Left forelimb (tissue), 1 donor: ENCODE measurements at places on chromosomes 7 and 10.

- DNase-seq, result no peak
These were observed 36.9 kb upstream of the KMT2E start for GRCh38 chr7:104976966-104977636.

DNA sequence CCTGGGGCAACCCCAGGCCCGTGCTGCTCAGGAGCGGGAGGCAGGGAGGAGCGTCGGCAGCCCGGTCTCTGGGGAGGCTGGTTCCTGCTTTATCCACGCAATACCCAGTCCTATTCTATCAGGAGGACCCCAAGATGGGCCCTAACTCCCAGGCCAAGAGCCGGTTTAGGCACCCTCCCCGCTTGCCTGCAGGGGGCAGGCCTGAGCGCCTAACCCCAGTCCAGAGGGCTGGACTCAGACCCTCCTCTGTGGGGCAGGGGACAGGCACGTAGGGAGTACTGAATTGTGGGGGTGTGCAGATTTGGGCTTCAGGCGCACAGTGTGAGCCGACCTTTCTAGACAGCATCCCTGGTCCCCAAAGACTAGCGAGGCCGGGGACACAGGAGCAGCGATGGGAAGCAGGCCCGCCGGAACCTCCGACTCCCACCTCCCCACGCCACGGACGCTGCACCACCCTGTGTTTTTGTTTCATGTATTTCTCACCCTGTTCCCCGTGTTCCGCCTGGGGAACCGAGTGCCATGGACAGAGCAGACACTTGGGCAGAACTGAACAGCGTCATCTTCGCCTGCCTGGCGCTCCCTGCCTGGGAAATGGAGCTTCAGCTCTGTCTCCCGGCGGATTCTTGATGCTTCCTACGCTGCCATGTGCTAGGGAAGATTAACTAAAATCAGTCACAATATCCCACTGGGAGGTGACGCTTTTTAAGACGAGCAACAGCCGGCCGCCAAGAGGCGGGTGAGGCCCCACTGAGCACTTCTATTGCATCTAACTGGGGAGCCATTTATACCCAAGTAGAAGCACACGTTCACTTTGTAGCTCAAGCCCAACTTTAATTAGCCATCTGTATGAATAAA is 5.3 kb downstream of the NUDT1 start:
- no peak for DNase-seq

GRCh38 chr7:64888561-64888900 is 14.5 kb upstream of the ZNF273 start:
- no peak for DNase-seq

- DNase-seq, result no peak
These were observed 1027.7 kb downstream of the LRMDA start for GRCh38 chr10:76459016-76459730.

GRCh38 chr7:53035499-53036412 is at the start of gene POM121L12:
Gene POM121L12 (plus strand): TSS chr7:53035633. CDS start chr7:53035672, 39 bp downstream.
- no peak for DNase-seq

- DNase-seq, result no peak
These were observed 436.3 kb upstream of the NPVF start for GRCh38 chr7:25664593-25664992.

DNA sequence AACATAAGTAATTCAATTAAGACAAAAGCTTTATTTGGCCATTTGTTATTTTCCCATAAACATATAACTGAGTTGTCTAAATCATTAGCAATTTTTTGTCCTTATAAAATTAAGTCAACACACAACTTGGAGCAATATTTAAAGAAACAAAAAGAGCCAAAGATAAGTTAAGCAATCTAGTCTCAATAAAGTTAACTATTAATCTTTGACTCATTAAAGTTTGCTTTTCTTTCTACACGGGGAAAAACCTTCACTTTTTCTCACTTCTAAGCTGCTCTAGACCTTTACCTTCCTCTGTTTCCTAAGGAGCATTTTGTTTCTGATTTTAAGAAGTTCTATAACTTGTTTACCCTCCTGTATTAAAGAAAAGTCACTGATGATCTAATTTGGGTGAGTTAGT is 867.1 kb upstream of the PHF14 start:
- DNase-seq, result no peak

- DNase-seq, result no peak
These were observed 176.0 kb downstream of the NOC3L start for GRCh38 chr10:94186722-94187121.

DNA sequence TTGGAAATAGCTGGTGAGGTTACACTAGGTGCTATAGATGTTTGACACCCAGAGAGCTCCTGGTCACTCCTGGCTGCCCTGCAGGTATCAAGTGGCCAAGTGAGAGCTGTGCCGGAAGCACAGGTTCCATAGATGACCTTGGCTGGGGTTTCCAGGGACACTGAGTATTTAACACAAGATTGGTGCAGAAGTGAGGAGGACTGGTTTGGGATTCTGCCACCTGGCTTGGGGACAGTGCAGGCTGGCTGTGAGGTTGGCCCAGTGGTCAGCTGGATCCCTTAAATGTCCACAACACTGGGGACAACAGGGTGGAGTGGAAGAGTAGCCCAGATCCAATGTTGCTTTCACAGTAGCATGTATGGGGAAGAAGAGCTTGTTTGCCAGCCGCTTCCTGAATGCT is 5.3 kb upstream of the ACHE start:
- DNase-seq, result no peak

DNA sequence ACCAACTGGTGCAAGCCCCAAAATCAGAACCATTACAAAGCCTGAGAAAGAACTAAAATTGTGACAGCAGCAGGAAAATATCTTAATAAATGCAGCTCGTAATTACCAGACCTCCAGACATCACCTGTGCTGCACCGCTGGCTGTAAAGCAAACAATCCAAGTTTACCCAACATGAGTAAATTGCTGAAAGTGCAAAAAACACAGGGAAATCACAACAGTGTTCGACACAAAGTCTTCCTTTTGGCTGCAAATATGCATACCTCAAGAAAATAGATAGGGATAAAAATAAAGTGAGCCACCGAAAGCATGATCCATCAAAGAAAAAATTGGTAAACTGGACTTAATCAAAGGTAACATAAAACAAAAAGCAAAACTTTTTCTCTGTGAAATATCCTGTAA is 101.7 kb downstream of the SLC16A9 start:
- DNase-seq, result no peak

DNA sequence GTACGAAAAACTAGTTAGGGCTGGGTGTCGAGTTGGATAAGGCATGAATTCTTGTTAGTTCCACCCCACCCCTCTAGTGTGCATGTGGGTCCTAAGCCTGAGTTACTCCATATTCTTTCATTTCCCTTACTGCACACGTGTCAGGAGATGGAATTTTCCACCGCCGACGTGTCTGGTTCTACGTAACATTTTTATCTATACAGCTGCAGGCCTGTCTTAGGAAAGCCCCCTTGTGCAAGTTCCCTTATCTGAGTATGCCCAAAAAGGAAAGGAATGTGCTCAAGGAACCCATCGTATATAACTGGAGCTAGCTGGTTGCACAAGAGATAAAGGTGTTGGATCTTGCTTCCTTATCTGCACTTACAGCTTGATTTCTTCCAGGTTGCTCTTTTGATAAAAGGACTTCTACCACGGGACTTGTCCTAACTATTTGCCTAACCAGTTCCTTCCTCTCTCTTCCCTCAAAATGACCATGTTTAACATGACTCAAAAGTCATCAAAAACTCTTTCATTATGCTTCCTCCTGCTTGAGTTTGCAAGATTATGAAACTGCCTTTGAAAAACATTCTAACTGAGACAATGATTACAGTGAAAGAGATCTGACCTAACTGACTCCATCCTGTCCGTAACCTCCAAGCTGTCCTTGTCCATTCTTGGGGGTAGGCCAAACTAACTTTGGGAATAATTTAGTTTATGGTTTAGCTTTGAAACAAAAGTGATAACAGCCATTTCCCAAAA is 181.4 kb downstream of the AKR1D1 start:
- DNase-seq, result no peak

GRCh38 chr10:34139559-34139958 is 675.5 kb downstream of the PARD3 start:
- DNase-seq, result no peak

DNA sequence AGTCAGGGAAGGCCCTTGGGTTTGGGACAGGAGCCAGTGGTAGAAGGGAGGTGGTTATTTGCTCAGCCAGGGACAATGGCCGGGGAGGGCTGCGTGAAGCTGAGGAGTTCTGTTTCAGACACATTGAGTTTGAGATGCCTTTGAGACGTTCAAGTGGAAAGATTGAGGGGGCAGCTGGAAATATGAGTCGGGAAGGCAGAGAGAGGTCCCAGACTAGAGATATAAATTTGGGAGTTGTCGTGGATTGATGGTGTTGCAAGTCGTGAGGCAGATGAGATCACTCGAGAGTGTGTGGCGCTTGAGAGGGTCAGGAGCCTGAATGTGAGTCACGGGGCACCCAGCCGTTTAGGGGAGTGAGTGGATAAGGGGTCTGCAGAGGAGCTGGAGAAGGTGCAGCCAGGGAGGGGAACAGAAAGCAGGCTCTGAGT is 73.3 kb downstream of the ZMIZ1 start:
- no peak for DNase-seq

- no peak for DNase-seq
These were observed 125.6 kb downstream of the CYP26A1 start for GRCh38 chr10:93199191-93199751.

DNA sequence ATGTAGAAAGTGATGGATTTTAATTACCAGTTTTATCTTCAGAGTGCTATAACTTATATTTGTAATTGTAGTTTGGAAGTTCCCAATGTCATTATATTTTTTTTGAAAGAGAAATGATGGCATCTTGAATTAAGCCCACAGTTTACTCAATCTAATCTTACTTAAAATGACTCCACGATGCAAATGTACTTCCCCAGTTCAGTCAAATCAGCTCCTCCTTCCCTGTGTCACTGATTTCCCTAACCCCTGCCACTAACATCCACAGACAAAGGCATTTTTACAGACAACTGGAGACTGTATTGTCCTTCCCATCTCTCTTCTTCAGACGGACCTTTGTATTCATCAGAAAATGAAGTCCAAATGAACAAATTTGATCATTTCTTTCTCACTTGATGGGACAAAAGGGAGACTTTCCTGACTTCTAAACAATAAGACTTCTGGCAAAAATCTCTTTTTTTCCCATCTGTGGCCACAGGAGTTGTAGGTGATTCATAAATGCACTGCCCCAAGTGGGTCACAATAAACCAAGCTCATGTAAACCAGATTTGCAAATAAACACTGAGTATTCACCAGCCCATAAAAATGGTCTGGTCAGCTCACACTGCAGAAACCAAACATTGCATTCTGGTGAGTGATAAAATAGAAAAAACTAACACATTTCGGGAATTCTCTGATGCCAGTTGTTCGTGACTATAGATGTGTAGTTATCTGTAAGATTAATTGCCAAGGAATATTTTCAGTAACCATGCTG is 162.9 kb downstream of the FANK1 start:
- no peak for DNase-seq

GRCh38 chr10:110648692-110649346 is 4.7 kb downstream of the RBM20 start:
- DNase-seq, result no peak

GRCh38 chr7:80643336-80643915 is 5.0 kb downstream of the CD36 start:
- DNase-seq, result no peak
